SK-N-DZ (cell line): ENCODE measurements at places on chromosomes 16 and 17.
A peak's percentile ranks its signal among the peaks of the same experiment; 100 is the strongest.

DNA sequence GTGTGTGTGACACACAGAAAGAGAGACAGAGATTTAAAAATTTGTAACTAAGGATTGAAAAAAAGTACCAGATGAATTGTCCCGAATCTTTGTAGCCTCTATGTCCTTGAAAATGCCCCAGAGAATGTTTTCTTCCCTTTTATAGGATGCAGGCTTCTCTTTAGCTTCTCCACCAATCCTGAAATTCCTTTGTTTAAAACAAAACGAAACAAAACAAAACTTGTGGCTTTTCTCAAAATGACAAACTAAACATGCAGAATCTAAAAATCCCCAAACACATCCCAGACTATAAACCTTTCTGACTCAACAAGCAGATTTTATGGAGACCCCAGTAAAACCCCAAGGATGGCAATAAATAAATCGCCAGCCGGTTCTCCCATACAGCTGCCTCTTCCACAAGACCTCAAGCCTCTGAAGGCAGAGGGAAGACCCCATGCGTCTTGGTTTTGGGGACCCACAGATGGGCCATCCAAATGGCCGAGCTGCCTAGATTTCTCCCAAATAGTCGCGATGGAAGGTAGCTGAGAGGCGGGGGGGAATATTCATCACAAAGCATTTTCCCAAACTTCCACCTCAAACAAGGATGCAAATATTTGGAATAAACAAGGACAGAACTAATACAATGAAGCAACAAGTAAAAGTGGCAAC, 269.5 kb upstream of the FOXF1 start:
- no peak for DNase-seq

DNA sequence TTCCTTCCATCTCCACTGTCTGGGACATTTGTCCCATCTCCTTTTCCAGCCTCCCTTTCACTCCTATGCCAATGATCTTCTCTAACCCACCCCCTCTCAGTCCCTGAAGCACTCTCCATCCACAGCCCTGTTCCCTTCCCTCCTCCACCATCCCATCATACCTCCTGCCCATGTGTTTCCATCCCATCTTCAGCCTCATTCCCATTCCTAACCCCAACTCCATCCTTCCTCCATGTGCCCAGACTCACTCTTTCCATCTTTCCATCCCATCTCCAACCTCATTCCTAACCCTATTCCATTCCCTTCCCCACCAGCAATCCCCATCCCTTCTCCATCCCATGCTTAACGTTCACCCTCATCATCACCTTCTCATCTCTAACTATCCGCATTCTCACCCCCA, 4.3 kb downstream of the IL27 start:
- DNase-seq, result no peak

GRCh38 chr17:73595479-73595878, 48.8 kb downstream of the SDK2 start:
- no peak for DNase-seq

- no peak for DNase-seq
These were observed 202.7 kb downstream of the ZNF423 start for GRCh38 chr16:49653173-49653570.

GRCh38 chr17:30886187-30886586, 19.9 kb downstream of the TEFM start:
- DNase-seq, result no peak

DNA sequence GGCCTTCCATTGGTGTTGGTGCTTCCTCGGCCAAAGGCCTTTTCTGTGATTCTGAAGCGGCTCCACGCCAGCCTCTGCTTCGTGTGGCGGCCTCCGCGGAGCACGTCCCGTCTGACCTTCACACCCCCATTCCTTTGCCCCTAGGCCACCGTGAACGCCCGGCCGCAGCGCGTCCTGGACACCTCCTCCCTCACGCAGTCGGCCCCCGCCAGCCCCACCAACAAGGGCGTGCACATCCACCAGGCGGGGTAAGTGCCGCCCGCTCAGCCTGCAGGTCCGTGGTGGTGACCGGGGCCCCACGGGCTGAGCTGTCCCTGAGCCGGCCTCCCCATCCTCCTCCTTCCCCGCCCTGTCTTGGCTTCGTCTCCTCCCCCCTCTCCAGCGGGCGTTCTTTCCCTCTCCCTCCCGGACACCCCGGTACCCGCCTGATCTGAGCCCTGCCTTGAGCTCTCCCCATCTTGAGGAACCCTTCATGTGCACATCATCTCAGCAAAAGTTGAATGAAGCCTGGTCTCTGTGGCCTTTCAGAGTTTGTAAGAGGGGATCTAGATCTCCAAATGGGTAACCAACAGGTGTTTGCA, 69.0 kb upstream of the CHMP6 start:
- no peak for DNase-seq

DNA sequence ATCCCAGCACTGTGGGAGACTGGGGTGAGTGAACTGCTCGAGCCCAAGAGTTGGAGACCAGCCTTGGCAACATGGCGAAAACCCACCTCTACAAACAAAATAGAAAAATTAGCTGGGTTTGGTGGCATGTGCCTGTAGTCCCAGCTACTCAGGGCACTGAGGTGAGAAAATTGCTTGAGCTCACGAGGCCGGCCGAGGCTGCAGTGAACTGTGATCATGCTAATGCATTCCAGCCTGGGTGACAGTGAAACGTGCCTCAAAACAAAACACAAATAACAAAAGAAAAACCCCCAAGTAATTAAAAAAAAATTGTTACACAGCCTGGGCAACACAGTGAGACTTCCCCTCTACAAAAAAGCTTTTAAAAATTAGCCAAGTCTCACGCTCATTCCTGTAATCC, 5.0 kb downstream of the CCDC47 start:
- DNase-seq, result no peak

GRCh38 chr17:56468840-56469239, 124.7 kb upstream of the NOG start:
- no peak for DNase-seq

- peak; percentile 15 for DNase-seq
These were observed 63.2 kb upstream of the TRAP1 start for GRCh38 chr16:3780570-3780969.

DNA sequence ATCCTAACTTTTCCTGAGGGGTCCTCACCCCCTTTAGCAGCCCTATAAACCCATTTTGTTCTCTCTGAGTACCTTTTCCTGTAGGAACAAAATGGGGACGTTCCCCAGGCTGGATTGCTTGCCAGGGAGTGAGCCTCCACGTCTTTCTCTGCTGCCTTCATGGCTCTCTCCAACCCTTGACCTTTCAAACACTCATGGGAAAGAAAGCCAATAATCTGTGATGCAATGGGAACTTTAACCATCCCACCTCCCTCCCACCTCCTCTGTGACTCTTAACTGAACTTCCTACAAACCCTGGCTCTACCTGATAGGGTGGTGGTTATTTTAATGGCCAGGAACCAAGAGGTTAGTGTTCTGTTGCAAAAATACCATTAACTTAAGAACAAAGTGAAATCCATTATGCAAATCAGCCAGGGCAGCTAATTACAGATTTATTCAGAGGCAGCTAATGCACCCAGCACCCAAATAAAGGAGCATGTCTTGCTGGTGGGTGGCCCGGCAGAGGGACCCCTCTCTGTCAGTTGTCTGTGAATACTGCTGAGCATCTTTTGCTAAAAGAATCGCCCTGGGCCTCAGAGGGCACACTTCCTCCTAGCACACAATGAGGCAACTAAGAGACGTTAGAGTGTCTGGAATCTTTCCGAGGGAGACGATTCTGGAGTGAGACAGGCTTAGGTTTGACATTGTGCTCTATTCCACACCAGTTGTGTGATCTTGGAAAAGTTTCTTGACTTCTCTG, 3.0 kb downstream of the PIPOX start:
- DNase-seq, result no peak

DNA sequence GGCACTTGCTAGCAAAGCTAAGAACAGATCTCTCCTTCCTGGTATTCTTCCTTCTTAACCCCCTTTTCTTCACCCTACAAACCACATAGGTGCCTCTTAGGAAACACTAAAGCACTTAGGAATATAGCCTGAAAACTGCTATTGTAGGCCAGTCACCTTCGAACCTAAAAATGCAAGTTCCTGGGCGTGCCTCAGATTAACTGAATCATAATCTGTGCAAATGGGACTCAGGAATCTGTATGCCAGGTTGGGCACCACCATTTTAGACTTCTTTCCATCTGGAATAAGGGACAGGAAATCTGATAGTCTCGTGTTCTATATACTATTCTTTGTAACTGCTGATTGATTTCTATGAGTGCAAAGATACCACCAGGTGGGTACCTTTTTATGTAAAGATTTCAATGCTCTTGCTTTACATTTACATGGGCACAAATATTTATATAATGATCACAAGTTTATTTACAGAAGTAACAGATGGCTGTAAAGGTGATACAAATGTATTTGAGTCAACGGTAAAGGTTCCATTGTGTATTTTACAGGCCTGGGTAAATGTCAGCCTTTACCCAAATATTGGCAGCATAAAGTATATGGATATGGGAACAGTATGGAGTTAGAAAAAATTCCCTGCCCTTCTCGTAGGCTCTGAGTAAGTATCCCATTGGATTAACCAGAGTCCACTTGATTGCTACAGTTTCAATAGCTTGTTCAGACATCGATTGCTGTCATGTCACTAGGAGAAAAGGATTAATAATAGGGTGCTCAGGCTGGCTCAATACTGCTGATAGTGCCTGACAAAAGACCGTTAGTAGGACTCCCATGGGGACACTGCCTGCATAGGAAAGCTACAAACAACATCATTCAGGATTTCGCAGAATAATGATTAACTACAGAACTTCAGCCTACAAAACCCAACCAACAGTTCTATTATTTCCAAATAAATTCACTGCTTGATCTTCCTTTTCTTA, 124.7 kb downstream of the SNX11 start:
- DNase-seq, result no peak

- no peak for DNase-seq
These were observed 403.0 kb upstream of the ASIC2 start for GRCh38 chr17:33696102-33696501.

DNA sequence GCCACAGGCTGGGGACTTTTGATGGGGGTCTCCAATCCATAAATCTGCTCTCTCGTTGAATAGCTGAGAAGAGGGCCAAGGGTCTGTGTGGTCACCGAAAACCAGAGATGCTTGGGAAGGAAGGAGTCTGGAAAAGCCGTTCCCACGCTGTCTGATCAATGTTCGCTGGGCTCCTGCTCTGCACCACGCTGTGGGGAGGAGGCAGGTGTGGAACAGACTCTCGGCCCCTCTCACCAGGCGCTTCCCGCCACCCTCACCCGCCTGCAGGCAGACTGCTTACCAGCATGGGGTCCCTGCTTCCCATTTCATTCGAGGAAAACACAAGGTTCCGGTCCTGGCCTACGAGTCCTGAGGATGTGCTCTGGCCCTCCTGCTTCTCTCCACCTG, 702 bp upstream of the ALDH3A1 start:
- no peak for DNase-seq

GRCh38 chr17:17742133-17742621, 60.9 kb downstream of the RAI1 start:
- DNase-seq, result no peak

GRCh38 chr17:49515196-49515770, 20.2 kb downstream of the NGFR start:
- peak; percentile 94 for DNase-seq

- DNase-seq, result peak; percentile 38
These were observed 1.3 kb upstream of the MTSS2 start for GRCh38 chr16:70687102-70687511.

DNA sequence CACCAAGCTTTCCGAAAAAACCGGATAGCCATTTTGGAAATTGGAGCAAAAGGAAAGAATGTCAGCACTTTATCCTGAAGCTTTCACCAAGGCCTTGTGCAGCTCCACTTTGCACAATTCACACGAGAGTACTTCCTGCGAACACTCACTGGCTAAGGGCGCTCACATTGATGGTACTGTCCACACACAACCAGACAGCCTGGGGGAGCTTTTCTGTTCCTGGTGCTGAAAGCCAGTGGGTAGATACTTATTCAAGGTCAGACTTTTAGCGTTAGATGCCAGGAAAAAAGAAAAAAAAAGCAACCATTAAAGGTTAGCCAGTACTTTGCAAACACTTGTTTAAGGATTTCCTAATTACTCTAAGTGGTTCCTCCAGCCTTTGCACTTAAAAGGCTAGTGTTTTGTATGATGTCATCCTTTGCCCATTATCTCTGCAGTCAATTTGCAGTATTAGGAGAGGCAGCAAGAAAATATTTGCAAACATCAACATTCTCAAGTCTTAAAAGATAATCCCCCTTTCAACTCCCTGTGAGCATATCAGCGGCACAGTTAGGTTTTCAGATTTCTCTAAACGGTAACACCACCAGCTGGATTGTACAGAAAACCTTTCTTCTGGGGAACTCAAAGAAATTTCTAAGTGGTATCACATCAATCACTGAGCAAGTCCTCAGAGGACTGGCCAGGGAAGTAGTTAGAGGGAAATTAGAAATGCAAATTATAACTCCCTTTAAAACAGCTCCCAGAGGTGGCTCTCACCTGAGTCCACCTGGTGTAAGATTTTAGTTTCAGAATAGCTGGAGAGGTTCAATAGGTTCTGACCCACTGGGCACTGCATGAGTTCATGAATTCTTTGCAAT, 243.4 kb upstream of the IRX5 start:
- DNase-seq, result no peak
